Daoy (cell line): ENCODE measurements at places on chromosomes 2 and 18. TPM values are rescaled to one million over a fixed set of nuclear protein-coding genes. Genes with fewer than 3 reads are reported as not detected.
A peak's percentile ranks its signal among the peaks of the same experiment; 100 is the strongest.

- DNase-seq: no peak
Measured at GRCh38 chr2:223612501-223612900, 10.3 kb upstream of the SCG2 start.

GRCh38 chr2:42074661-42075060, 26.8 kb downstream of the PKDCC start:
- DNase-seq: peak; percentile 32

DNA sequence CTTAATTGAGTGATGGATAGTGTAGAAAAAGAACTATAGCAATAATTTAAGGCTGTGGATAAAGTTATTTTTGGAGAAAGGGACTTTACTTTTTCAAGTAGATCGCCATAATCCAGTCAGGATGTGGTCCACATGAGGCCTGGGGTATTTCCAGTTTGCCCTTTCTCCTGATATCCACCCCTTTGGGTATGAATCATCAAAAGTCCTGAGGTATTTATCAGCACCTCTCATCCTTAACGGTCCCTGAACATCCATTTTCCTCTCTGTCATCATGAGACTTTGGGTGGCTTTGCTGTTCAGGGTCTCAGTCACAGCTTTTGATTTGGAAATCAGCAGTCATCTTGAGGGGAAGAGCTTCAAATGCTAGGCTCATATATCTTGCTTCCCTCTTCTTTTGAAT, 39.3 kb upstream of the ELAC1 start:
- peak; percentile 34 for DNase-seq

DNA sequence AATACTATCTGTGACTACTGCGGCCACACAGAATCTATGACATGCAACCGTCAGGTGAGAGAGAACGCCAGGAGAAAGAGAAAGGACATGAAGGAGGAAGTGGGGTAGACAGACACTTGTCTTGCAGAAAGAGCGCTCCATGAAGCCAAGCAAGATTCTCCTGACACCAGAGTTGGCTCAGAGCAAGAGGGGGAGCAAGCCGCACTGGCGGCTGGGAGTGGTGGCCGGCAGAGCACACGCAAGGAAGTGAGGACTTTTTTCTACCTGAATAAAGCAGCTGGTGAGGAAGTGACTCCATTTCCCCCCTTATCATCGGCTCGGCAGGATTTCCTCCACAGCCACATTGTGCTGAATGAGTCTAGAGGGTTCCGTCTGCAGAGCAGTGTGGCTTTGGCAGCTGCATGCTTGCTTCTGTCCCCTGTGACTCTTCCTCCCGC, 181.6 kb downstream of the BCL2 start:
- DNase-seq: no peak

DNA sequence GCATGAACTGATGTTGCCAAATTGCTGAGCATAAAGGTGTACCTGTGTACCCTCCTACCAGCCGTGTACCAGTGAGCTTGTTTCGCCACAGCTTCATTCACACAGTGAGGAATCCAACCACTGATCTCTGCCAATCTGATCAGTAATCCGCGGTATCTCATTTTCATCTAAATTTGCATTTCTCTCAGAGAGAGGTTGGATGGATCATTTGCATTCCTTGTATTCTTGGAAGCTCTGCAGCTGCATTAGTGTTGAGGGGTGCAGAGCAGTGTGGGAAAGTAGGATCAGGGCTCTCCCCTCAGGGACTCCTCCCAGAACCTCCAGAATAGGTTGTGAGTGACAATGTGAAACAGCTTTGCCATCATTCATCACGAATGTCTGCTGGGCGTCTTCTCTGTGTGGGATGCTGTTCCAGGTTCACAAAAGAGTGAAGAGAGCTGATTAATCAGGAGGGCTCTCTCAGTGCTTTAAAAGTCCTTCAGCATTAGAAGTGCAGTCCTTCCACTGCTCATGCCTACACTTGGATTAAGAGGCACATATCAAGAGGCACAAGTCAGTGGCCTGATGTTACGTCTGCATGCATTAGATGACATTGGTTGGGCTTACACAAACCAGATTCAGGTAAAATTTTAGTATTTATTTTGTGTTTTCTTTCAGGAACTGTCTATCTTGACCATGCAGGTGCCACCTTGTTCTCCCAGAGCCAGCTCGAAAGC, 7.5 kb downstream of the MOCOS start:
- no peak for DNase-seq

GRCh38 chr2:158619496-158619895, 162.7 kb downstream of the PKP4 start:
- DNase-seq: peak; percentile 37

DNA sequence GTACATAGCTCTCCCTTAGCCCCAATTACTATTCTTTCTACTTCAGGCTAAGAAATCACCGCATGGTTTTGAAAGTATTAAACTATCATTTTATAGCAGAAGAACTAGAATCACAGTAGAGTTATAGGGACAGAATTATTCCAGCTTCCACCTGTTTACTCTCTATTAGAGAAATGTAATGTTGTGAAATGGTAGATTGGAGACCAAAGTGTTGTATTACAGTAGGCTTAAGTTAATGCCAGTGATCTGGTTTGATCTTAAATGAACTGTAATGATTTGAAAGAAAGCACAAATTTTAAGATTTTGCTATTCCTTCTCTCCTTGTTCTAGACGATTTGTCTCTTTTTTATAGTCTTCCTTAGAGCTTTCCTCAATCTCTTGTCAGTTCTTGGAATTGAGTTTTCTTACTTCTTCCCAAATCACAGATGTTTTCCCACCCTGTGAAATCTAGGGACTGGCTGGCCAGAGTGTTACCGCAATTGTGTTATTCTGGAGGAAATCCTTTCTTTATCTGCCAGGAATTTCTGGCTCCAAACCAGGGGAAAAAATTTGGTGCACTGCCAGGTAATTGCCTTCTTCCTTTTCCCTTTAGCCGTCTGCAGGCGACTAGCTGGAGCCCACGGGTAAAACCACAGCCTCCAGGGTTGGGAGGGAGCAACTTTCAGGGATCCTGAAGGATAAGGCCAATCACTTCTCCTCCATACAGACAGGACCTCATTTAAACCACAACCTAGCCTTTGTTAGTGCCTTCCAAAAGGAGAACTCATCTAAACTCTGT, 51.7 kb downstream of the NOP58 start:
- DNase-seq: peak; percentile 84

DNA sequence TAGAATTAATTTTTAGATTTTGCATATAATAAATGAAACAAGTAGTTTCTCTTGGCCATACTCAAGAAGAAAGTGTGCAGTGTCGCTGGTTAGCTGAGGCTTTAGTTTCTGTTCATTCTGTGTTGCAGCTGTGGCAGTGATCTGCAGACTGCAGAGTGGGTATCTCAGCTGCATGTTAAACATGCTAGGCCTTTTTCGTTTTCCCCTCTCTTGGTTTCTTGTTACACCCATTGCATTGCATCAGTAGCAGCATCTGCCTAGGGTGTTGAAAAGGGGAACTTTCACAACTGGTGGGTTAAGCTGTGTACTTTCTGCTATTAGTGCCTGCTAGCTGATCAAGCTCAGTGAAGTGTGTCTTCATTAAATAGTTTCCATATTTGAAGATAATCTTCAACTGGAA, 51.3 kb downstream of the ACSL3 start:
- no peak for DNase-seq

DNA sequence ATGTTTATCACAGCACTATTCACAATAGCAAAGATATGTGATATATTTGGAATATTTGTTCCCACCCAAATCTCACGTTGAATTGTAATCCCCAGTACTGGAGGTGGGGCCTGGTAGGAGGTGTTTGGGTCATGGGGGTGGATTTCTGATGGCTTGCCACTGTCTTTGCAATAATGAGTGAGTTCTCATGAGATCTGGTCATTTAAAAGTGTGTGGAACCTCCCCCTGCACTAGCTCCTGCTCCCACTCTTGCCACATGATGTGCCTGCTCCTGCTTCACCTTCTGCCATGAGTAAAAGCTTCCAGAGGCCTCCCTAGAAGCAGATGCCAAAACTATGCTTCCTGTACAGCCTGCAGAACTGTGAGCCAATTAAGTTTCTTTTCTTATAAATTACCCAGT, 72.2 kb upstream of the DYNC1I2 start:
- DNase-seq: no peak

- no peak for DNase-seq
Measured at GRCh38 chr18:47203626-47204464, 27.7 kb upstream of the IER3IP1 start.

GRCh38 chr18:56789004-56789888, 138.1 kb downstream of the WDR7 start:
- peak; percentile 15 for DNase-seq

DNA sequence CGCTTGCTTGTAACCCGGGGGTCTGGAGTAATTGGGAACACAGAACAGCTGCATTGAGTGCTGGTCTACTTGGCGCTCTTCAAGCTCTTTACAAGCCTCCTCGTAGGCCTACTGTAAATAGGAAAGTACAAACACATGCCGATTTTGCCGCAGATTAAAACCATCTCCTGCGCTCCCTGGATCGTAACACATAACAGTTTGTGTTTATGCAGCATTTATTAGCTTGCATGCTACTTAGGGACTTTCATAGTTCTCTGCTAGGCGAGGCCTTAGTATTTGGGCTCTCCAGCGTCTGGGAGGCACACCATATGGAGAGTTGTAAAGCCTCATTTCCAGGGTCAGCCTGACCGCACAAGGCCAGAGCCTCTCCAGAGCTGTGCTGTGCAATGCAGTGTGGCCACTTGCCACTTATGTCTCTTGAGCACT, 84.0 kb upstream of the HAAO start:
- DNase-seq: no peak

DNA sequence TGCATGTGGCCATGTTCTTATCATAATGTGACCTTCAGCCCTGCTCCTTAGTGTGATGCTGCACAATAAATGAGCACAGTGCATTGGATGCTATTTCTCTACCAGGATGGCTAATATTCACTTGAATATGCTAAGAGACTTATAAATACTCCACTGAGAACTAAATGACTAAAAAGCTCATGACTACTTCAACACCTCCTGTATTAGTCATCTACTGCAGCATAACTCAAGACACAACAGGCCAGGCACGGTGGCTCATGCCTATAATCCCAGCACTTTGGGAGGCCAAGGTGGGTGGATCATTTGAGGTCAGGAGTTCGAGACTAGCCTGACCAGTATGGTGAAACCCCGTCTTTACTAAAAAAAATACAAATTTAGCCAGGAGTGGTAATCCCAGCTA, 213.4 kb downstream of the RND3 start:
- DNase-seq: no peak

GRCh38 chr2:30165617-30166016, 18.8 kb downstream of the YPEL5 start:
- no peak for DNase-seq

- DNase-seq: no peak
Measured at GRCh38 chr2:194314042-194314441, 1343.0 kb upstream of the SLC39A10 start.

- peak; percentile 29 for DNase-seq
Measured at GRCh38 chr2:157777427-157777826, 98.7 kb downstream of the ACVR1 start.

GRCh38 chr18:40096675-40097074, 1858.4 kb upstream of the PIK3C3 start:
- no peak for DNase-seq

DNA sequence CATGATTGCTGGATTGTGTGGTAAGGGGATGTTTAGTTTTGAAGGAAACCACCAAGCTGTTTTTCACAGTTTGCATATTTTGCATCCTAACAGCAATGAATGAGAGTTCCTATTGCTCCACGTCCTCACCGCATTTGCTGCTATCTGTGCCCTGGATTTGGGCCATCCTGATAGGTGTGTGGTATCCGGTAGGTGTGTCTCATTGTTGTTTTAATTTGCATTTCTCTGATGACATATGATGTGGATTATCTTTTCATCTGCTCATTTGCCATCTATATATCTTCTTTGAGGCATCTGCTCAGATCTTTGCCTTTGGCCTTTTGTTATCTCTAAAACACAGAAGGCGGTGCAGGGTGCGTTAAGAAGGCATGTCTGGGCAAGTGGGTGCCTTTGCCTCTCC, 73.3 kb downstream of the LONRF2 start:
- no peak for DNase-seq

GRCh38 chr2:148023861-148024260, 3.0 kb downstream of the MBD5 start:
- no peak for DNase-seq

DNA sequence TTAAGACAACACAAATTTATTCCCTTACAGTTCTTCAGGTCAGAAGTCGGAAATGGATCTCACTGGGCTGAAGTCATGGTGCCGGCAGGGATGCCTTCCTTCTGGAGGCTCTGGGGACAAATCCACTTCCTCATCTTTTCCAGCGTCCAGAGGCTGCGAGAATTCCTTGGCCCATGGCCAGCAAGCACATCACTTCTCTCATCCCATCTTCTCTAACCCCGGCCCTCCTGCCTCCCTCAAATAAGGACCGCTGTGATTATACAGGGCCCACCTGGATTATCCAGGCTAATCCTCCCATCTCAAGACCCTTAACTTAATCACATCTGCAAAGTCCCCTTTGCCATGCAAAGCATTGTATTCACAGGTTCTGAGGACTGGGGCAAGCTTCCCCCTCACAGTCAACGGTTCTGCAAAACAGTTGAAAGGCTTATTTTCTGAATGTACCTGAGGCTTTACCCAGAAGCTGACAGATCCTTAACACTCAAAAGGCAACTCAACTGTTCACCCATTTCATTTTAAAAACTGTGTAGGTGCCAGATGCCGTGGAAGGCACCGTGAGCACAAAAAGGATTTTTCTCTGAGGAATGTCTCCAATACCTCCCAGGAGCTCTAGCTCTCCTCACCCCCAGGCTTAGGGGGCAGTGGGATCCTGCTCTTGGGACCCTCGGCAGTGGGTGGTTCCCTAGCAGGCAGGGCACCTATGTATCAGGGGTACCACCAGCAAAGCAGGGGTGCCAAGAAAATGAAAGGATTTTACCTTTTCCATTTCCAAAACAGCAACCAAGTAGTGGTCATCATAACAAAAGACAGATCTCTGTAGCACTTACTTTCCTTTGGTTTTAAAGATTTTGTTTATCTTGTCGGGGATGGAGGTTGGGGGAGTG, 84.0 kb downstream of the KCTD1 start:
- DNase-seq: no peak

- no peak for DNase-seq
Measured at GRCh38 chr18:79916546-79917168, 34.8 kb downstream of the SLC66A2 start.

The PDE1A gene
- not detected in 2 replicates for total RNA-seq

The SERPINB12 gene
- total RNA-seq: not detected in 2 replicates

The TTN gene
- under 0.01 TPM in 1 of 2 replicates, not detected in the other for total RNA-seq

The CD8B2 gene
- not detected in 2 replicates for total RNA-seq

The AOX1 gene
- total RNA-seq: 2.3 and 11.7 TPM in 2 replicates

The LDLRAD4 gene
- 0.15 and 8.2 TPM in 2 replicates for total RNA-seq

The TACR1 gene
- not detected in 2 replicates for total RNA-seq

The UGT1A5 gene
- total RNA-seq: 0.34 TPM in 1 of 2 replicates, not detected in the other

The POMC gene
- 0.34 TPM in 1 of 2 replicates, not detected in the other for total RNA-seq

The FSHR gene
- total RNA-seq: not detected in 2 replicates

The NGEF gene
- total RNA-seq: 0.17 and 3.3 TPM in 2 replicates
